ENCODE measurements at places on chromosomes 1 and 21.

- peaks cover 21% of the 10 kb centered on the region for H3K4me1 ChIP-seq
- H3K4me3 ChIP-seq = no peak overlapping the region
- no peak overlapping the region for H3K27ac ChIP-seq
Measured at GRCh38 chr1:227391879-227392278, 73.6 kb upstream of the CDC42BPA start.

- H3K36me3 ChIP-seq = peaks cover 17% of the 10 kb centered on the region
- no peak overlapping the region for H3K4me3 ChIP-seq
- H3K4me1 ChIP-seq = peaks cover 16% of the 10 kb centered on the region
- H3K27me3 ChIP-seq = no peaks in the 10 kb centered on the region
- DNase-seq = peak; percentile 38
Measured at GRCh38 chr1:172727956-172728603, 69.2 kb downstream of the FASLG start.

DNA sequence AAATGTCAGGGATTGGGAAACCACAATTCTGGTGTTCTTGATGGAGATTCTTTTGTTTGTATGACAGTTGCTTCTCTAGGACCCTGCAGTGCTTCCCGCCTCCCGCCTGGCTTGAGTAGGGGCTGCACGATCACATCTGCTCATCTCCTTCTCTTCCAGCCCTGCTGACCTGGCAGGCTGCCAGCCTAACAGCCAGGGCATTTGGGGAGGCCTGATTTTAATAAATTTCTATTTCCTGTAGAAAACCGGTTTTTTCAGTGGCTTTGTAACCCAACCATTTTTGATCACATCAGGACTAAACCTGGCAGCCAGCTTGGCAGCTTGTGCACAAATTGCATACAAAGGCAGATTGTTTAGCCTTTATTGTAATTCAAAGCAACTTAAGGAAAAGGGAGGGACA lies 78.9 kb downstream of the UBE2U start:
- DNase-seq = no peak
- peaks cover 7% of the 10 kb centered on the region for H3K27me3 ChIP-seq
- no peaks in the 10 kb centered on the region for H3K36me3 ChIP-seq
- H3K4me1 ChIP-seq = no peaks in the 10 kb centered on the region

DNA sequence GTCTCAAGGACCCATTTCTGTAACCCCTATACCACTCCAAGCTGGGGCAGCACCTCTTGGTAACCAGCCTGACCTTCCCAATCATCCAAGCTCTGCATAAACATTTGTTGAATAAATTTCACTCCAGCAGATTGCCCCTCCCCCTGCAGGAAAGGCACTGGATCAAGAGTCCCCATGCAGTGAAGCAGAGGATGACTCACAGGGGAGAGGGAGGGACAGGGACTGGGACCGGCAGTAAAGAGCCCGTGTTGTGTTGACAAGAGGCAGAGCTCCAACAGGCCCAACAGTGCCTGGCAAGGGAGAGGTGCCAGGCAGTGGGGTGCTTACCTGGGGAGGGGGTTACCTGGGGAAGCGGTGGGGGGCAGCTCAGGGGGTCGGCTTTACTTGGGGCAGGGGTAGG lies 32.3 kb downstream of the SLC9A1 start:
- no peaks in the 10 kb centered on the region for H3K36me3 ChIP-seq
- H3K27ac ChIP-seq = peak overlapping the region; percentile 84
- H3K4me3 ChIP-seq = peak overlapping the region; percentile 9

DNA sequence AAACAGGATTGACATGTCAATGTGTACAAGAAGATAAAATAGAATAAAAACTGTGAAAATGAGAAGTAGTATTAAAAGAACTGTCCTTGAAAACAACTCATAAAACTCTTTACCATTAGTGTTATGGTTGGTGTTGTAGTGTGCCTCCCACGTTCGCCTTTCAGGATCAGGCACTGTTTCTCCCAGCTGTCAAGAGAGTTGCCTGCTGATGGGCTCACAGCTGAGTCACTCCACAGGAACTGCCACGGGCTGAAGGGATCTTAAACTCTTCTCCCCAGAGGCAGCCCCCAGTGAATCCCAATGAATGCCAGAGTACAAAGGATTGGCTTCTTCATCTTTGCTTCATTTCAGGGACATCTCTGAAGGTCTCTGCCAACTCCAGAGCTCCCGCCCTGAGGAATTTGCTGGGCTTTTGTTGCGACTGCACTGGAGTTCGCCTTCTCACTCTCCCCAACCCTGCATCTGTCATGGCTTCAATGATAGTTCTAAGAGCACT lies 119.6 kb downstream of the ADGRL2 start:
- no peaks in the 10 kb centered on the region for H3K36me3 ChIP-seq
- peak; percentile 17 for DNase-seq
- H3K27ac ChIP-seq = peak overlapping the region; percentile 23
- H3K27me3 ChIP-seq = no peaks in the 10 kb centered on the region

DNA sequence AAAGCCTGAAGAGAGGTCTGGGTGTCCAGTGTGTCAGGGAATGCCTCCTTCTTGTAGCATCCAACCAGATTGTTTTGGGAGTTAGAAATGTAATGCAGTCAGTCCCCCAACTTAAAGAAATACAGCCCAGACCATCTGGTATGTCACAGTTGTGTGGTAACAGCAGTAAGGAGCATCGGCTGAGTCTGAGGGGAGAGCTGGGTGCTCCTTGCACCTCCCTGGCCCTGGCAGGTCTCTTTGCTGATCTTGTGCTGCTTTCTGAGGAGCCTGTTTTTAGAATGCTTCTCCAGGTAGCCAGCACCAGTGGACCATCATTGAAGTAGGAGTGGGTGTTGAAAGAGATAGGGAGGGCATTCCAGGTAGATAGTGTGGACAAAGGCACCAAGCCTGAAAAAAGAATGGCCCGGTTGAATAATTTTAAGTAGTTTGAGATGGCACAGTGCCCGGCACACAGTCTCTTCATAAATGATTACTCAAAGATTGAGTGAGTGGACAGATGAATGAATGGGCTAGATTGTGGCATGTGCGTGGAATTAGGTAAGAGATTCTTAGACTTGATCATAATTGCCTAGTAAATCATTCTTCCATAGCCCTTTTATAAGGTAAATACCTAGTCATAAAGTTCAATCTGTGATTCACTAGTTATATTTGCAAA lies 46.5 kb downstream of the LAMC1 start:
- H3K36me3 ChIP-seq = peaks cover 19% of the 10 kb centered on the region
- H3K4me3 ChIP-seq = peak overlapping the region; percentile 31
- no peak for DNase-seq
- H3K27ac ChIP-seq = peak overlapping the region; percentile 58

DNA sequence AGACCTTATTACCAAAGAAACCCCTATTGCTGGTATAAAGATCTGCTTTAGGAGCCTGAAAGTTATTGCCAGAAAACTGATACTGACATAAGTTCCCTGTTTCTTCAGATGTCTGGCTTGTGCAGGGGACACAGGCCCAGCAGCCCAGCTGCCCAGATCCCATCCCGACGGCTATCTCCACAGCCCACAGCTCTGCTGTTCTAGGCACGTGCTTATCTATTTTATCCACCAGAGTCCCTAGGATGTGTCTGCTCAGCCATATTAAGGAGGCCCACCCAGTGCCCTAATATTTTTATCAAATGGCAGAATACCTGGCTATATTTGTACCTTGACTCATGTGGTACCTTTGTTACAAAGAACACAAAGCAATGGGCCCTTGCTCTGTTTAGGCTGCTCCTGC lies 58.9 kb downstream of the DDX20 start:
- peaks cover 47% of the 10 kb centered on the region for H3K27me3 ChIP-seq
- no peaks in the 10 kb centered on the region for H3K4me1 ChIP-seq
- H3K27ac ChIP-seq = no peak overlapping the region

- H3K4me1 ChIP-seq = peaks cover 24% of the 10 kb centered on the region
- DNase-seq = no peak
- no peaks in the 10 kb centered on the region for H3K36me3 ChIP-seq
- H3K27ac ChIP-seq = no peak overlapping the region
- no peak overlapping the region for H3K4me3 ChIP-seq
- peaks cover 4% of the 10 kb centered on the region for H3K27me3 ChIP-seq
Measured at GRCh38 chr1:185334182-185334581, 17.1 kb upstream of the IVNS1ABP start.

DNA sequence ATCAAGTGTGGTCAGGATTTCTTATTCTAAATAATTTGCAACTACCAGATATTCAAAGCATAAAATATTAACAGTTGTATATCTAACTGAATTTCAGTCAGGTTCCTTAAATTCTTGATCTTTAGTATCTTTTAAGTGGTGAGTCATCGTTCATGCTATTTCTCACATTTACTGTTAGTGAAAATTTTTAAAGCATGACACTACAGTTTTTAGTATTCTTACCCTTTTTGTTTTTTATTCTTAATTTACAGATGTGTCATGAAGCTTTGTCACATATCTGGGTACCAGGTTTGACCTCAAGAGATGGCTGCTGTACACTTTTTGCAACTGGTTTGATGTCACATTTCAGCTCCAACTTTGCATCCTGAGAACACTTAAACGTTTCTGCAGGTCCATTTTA lies 12.7 kb downstream of the AKIRIN1 start:
- H3K27ac ChIP-seq = peak overlapping the region; percentile 67
- peak; percentile 22 for DNase-seq
- H3K36me3 ChIP-seq = peaks cover 59% of the 10 kb centered on the region
- peaks cover 30% of the 10 kb centered on the region for H3K4me1 ChIP-seq

GRCh38 chr1:41608211-41608610 lies 123.7 kb upstream of the EDN2 start:
- H3K4me1 ChIP-seq = peaks cover 7% of the 10 kb centered on the region
- H3K36me3 ChIP-seq = no peaks in the 10 kb centered on the region
- no peak overlapping the region for H3K4me3 ChIP-seq

GRCh38 chr1:208201229-208201628 lies 43.0 kb downstream of the PLXNA2 start:
- H3K36me3 ChIP-seq = peaks cover 31% of the 10 kb centered on the region
- peak; percentile 92 for DNase-seq

- no peaks in the 10 kb centered on the region for H3K36me3 ChIP-seq
- H3K27me3 ChIP-seq = peaks cover 39% of the 10 kb centered on the region
- H3K4me3 ChIP-seq = no peak overlapping the region
- H3K4me1 ChIP-seq = 0 out of 2 replicates have a peak, but pooled peaks cover 6% of the 10 kb centered on the region
- no peak for DNase-seq
Measured at GRCh38 chr1:204984499-204984898, 58.5 kb upstream of the CNTN2 start.

DNA sequence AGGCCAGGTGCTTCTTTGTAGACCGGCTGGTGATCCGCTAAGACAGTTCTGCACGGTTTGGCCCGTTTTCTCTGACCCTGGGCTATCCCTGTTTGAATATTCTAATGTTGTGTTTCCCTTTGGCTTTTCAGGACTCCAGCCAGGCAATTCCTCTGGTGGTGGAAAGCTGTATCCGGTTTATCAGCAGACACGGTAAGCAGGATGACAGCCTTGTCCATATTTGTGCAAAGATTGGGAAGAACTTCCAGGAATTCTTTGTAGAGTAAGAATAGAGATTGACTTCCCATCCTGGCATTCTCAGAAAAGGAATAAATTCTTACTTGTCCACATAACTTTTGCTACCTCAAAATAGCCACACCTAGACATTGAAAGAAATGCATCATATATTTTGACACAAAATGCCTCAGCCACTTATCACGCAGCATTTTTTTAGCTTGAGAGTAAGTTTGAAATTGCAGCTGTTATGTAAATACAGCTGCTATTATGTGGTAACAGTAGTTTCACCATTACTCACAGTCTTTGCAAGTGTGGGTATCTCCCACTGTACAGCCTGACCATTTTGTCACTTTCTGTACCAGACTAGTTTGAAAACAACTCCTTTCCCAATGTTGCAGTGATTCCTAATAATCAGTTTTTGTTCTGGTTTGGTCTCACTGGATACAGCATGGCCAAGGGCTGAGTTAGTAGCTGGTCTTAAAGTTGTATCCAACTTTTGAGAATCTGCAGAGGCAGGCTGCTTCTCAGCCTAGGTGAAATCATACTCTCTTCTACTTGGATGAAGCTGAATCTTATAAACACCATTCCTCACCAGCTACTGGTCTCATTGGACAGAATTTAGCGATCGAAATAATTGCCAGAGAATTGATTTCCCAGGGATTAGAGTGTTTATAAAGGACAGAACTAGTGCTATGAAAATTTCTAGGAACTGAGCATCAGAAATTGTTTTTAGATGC lies 40.0 kb upstream of the IKBKE start:
- peak; percentile 72 for DNase-seq
- H3K4me3 ChIP-seq = no peak overlapping the region
- H3K27ac ChIP-seq = peak overlapping the region; percentile 46
- H3K27me3 ChIP-seq = no peaks in the 10 kb centered on the region

- H3K4me1 ChIP-seq = peaks cover 31% of the 10 kb centered on the region
- H3K4me3 ChIP-seq = no peak overlapping the region
- H3K27me3 ChIP-seq = no peaks in the 10 kb centered on the region
- no peaks in the 10 kb centered on the region for H3K36me3 ChIP-seq
Measured at GRCh38 chr1:10490286-10490970, 15.7 kb downstream of the PEX14 start.

- H3K36me3 ChIP-seq = peaks cover 11% of the 10 kb centered on the region
- peak overlapping the region; percentile 91 for H3K27ac ChIP-seq
- DNase-seq = no peak
- H3K4me1 ChIP-seq = peaks cover 58% of the 10 kb centered on the region
- peak overlapping the region; percentile 97 for H3K4me3 ChIP-seq
Measured at GRCh38 chr1:53945183-53945432, 391 bp downstream of the IFT25 start.

DNA sequence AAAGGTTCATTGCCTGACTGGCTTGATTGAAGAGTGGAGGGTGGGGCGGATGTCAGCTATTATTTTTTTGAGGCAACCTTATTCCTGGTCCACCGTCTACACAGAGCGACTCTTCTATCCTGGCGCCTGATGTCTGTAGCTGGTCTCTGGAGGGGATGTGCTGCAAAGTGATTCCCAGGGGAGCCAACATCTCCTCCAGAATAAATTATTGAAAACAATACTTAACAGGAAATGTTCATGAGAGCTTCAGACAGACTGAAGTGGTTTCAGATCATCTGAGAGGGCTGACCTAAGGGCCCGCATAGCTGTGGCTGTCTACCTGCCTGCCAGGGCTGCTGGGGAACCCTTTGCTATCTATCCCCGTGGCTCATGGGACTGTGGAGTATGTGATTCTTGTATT lies 66.7 kb downstream of the TEX35 start:
- no peak overlapping the region for H3K27ac ChIP-seq
- DNase-seq = no peak
- no peaks in the 10 kb centered on the region for H3K36me3 ChIP-seq
- H3K27me3 ChIP-seq = peaks cover 2% of the 10 kb centered on the region
- H3K4me3 ChIP-seq = no peak overlapping the region
- H3K4me1 ChIP-seq = peaks cover 11% of the 10 kb centered on the region

DNA sequence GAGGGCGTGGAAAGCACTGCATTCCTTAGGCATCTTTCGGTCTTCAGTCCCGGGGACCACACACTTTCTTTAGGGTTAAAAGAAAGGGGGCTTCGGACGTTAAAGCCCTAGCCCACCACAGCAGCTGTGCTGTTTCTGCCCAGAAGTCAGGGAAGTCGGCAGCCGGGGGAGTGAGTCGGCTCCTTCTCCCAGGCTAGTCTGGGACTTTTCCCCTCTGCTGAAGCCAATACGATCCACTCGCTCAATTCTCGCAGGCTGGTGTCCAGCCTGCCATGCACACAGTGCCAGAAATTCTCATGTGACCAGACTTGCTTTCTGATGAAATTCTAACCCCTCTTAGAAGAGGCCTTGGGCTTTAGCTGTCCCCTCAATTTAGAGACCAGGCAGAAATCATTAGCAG lies 67.7 kb downstream of the BCAR3 start:
- no peak for DNase-seq
- H3K27ac ChIP-seq = peak overlapping the region; percentile 92
- peak overlapping the region; percentile 70 for H3K4me3 ChIP-seq
- peaks cover 18% of the 10 kb centered on the region for H3K36me3 ChIP-seq
- H3K27me3 ChIP-seq = peaks cover 2% of the 10 kb centered on the region

GRCh38 chr1:40851643-40852042 lies 10.5 kb downstream of the CITED4 start:
- peaks cover 23% of the 10 kb centered on the region for H3K4me1 ChIP-seq
- peaks cover 2% of the 10 kb centered on the region for H3K27me3 ChIP-seq
- no peak overlapping the region for H3K4me3 ChIP-seq
- H3K27ac ChIP-seq = no peak overlapping the region
- DNase-seq = no peak
- H3K36me3 ChIP-seq = no peaks in the 10 kb centered on the region
